ENCODE measurements at places on chromosomes 2 and 18.

DNA sequence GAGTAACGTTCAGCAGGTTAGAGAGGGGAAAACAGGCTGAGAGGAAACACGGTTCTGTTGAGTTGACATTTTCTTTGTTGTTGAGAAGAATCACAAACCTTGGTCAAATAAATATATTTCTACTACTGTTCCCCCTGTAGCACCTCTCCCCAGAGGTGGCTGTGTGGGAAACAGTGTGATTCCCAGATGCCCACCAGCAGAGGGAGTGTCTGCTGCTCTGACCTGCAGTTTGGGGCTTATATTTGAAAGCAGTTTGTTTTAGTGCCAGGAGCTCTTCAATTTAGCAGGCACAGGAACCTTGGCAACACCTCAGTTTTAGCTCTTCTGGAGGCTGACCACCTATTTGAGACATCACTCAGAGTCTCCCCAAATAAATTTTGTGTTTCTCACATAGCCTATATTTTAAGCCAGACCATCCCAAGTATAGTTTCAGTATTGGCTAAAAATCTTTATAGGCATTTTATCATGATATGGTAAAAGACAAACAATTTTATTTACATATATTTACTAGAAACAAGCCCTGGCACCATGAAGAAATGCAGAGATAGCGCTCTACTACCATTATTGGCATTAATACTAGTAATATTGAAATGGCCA, 75.7 kb downstream of the PIK3C3 start:
- DNase-seq = no peak

DNA sequence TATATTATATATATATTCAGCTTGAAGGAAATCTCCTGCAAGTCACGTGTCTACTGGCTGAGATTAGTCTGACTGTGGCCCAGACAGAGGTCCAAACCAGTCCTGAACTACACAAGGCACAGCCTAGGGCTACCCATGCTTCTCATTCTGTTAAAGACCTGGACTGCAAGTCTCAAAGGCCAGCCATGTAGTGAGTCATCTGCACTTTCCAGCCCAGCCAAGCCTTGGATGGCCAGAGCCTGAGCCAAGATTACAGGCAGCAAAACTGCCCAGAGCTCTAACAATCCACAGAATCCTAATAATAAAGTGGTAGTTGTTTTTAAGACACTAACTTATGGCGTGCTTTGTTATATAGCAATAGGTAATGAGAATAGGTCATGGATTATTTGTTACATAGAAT, 259.6 kb downstream of the SS18 start:
- DNase-seq = no peak

DNA sequence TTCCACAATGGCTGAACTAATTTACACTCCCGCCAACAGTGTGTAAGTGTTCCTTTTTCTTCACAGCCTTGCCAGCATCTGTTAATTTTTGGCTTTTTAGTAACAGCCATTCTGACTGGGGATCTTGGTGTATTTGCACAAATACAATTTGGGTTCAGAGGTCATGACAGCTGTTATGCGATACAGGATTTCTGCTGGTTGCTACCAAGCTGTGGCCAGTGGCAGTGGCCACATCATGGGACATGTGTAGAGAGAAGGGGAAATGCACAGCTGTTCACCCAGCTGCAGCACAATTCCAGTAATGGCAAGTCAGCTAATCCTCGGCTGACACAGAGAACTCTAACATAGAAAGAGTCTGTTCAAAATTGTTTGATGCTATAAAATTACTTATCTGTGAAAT, 21.0 kb upstream of the SELENOI start:
- DNase-seq = no peak

DNA sequence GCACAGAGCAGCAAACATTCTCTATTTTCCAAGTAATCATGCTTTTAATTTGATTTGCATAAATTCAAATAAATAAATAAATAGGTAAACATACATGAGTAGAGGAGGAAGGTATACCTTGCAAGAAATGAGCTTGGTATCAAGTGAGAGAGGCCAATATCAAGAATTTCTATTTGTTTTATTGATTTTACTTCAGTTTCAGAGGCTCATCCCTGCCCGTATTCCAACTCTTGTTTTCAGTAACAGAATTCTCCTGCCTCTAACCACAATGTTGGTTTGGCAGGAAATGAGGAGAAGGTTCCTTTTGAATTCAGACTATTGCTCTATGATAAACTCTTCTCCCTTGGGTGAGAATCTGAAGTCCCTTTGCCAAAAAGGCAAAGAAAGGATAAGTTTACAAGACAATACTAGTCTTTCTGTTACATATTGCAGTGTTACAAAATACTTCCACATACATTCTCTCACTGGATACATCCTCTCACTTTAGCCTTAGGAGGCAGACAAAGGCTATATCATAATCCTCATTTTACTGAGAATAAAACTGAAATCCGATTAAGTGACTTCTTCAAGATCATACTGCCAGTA, 68.3 kb upstream of the ZNF397 start:
- DNase-seq = no peak

DNA sequence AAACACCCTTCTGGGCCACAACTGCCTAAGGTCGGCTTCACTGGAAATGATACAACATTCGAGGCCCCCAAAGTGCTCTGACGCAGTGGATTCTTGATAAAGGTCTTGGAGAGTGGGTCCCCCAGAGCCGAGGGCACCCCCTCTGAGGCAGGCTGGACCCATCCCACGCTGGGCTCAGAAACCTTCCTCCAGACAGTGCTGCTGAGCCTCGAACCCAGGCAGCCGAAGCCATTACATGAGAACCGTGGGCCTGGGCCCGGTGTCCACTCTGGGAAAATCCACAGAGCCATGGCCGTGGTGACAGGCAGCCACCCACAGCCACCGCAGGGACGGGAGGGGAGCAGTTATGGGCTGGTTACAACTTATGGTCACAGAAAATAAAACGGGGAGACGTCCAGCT, 81.4 kb upstream of the ID2 start:
- no peak for DNase-seq

GRCh38 chr2:42979416-42979869, 187.1 kb upstream of the HAAO start:
- no peak for DNase-seq

DNA sequence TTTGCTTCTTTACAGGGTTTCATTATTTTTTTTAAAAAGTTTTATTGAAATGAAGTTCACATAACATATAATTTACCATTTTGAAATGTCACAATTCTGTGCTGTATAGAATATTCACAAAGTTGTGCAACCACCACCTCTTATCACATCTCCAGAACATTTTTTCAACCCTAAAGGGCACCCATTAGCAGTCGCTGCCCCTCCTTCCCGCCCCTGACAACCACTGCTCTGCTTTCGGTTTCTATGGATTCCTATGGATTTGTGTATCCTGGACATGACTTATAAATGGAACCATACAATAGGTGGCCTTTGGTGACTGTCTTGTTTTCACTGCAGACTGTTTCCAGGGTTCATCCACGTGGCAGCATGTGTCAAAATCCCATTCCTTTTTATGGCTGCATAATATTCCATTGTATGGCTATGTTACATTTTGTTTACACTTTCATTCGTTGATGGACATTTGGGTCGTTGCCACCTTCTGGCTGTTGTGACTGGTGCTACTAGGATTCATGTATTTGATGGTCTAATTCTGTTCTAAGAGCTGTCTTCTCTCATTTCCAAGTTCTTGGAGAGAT, 52.6 kb downstream of the SH3BP4 start:
- DNase-seq = no peak

DNA sequence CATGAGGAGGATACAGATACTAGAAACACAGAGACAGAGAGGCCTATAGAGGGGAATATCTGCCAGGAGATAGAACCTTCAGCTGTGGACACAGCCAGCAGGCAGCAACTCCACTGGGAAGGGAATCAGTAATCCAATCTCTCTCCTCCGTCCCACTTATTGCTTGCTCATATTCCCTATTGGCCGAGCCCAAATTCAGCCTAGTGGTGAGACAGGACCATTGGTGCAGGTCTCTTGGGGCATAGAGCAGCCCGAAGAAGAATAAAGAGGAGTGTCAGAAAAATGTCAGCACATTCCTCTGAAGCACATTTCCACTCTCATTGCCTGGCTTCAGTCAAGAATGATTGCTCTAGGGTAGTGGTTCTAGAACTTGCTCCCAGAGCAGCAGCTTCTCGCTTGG, 1091.5 kb upstream of the GYPC start:
- DNase-seq = no peak

DNA sequence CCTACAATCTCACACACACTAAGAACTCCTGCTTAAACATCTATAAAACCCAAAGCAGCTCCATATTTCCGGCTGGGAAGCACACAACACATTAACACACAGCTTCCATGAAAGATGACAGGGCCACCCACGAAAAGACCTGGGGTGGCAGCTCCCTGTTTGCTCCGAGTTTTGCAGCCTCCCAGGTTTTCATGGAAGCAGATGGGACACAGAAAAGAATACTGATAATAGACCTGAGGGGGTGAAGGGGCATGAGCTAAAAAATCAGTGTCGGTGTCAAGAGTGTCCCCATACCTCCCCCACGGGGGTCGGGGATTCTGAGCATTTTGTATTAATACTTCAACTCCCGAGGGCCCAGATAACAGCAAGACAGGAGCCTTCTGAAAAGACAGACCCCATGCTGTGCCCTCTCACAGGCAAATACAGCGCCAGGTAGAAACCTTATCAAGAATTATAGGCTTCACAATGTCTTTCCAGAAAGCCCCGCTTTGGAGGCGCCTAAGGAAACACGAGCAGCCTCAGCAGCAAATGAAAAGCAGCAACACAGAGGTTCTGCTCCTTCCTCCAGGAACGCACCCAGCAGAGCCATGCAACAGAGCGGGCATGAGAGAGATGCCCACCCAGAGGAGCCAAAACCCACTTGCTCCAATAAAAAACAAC, 50.5 kb downstream of the ZNF516 start:
- DNase-seq = no peak

DNA sequence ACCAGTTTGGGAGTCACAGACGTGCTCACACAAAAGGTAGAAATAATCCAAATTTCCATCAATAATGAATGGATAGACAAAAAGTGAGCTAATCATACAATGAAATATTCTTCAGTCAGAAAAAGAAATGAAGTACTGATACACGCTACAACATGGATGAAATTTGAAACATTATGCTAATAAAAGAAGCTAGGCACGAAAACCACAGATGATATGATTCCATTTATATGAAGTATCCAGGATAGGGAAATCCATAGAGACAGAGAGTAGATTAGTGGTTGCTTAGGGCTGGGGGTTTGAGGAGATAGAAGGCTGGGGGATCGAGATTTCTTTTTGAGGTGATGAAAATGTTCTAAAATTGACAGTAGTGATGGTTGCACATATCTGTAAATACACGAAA, 43.0 kb upstream of the ATP6V1B1 start:
- no peak for DNase-seq

DNA sequence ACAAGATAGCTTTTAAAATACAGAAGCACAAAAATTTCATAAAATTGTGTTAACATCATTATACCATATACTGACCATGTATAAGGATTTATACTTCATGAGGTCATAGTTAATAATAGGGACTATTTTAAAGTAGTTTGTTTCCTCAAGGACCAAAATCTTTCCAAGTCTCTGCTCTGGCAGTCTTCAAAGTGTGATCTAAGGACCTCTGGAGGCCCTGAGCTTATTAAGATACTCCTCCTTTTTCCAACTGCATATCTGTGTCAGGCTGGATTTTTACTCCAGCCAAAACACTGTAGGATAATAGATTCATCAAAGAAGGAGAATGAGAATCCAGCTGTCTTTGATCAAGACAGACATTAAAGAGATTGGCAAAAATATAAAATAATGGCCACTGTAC, 1.7 kb upstream of the SCYGR2 start:
- no peak for DNase-seq
